ENCODE measurements at places on chromosomes 2 and 18.

DNA sequence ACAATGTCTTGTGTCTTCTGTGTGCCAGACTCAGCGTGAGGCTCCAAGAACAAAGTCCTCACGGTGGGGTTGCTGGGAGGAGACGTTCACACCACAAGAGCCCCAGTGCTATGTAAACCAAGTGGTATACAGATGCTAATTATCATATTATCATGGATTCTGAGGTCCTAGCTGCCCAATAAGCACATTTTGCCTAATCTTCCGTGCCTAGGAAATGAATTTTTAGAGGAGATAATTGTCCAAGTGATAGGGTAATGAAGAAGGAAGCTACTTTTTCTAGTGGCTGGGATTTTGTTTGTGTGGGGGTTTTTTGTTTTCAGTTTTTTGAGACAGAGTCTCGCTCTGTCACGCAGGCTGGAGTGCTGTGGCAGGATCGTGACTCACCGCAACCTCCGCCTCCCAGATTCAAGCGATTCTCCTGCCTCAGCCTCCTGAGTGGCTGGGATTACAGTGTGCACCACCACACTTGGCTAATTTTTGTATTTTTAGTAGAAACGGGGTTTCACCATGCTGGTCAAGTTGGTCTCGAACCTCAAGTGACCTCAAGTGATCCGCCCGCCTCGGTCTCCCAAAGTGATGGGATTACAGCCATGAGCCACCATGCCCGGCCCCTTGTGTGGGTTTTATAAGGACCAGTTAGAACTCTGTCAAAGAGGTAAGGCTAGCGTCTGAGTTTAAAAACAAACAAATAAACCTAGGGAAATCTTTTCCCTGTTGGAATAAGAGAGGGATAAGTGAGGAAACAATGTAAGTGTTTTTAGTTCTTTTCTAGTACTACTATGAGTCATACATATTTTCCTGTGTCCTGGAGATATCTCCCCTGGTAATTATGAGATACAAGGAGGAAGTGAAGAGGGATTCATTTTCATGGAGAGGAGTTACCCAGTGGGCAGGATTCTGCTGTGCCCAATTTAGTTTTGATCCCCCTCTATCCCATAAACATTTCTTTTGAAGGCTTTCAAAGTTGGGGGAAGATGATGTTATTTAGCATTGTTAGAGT is 9.5 kb upstream of the SMAD7 start:
- no peak for DNase-seq

- no peak for DNase-seq
These were observed 251.1 kb downstream of the TRIB2 start for GRCh38 chr2:12967804-12968203.

- DNase-seq = no peak
These were observed 102.0 kb upstream of the LRATD1 start for GRCh38 chr2:14530506-14530905.

DNA sequence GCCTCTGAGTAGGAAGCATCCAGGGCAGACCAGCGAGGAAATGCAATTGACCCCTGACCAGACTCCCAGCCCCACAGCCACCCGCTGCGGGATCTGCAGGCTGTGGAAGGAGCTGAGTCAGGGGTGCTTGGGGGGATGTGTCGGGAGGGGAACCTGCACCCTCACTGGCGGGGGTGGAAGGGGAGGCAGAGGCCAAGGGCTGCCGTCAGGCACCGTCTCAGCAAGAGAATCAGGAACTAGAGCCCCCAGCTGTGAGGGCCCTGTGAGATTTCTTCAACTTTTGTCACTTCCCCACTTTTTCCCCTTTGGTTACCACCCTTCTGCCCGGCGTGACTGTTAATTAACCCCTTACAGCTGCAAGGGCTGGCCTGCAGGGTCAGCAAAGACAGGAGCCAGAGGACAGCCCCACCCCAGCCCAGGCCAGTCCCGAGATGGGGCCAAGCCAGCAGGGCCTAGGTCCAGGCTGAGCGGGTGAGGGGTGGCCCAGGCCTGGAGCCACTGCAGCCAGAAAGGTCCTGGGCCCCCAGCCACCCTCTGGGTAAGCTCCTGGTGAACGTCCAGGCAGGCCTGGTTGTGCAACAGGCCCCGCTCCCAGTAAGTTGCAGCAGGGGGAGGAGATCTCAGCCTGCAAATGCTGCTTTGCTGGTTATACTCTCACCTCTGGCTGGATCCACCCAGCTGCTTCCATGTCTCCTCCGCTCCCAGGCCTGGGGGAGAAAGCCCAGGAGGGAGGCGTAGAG is 147.0 kb upstream of the ID2 start:
- no peak for DNase-seq

- DNase-seq = no peak
These were observed 76.4 kb downstream of the ITGB1BP1 start for GRCh38 chr2:9346885-9347284.

GRCh38 chr2:105489168-105489878 is 90.5 kb upstream of the FHL2 start:
- no peak for DNase-seq

DNA sequence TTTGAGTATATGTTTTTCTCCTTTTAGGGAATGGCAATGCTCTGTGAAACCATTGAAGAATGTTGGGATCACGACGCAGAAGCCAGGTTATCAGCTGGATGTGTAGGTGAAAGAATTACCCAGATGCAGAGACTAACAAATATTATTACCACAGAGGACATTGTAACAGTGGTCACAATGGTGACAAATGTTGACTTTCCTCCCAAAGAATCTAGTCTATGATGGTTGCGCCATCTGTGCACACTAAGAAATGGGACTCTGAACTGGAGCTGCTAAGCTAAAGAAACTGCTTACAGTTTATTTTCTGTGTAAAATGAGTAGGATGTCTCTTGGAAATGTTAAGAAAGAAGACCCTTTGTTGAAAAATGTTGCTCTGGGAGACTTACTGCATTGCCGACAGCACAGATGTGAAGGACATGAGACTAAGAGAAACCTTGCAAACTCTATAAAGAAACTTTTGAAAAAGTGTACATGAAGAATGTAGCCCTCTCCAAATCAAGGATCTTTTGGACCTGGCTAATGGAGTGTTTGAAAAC is 82.3 kb downstream of the ACVR2A start:
- DNase-seq = no peak

- no peak for DNase-seq
These were observed 248.7 kb upstream of the PIK3C3 start for GRCh38 chr18:41706301-41706700.

- DNase-seq = no peak
These were observed 3.1 kb upstream of the AQP12A start for GRCh38 chr2:240688553-240688919.

DNA sequence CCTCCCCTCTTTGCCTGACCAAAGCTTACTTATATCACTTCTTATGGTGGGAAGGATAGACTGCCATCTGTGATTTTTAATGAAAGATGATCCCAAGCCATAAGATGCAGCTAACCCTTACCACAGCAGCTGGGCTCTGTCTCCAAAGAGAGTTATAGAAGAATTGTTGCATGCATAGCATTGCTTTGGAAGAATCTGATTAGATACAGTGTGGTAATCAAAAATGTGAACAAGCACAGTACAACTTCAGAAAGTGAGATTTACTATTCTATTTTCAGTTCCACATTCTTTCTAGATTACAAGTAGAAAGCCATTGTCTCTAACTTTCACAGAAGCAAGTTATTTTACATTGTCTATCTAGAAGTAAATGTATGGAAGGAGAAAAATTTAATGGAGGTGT is 129.0 kb upstream of the ACVR2A start:
- no peak for DNase-seq

GRCh38 chr18:5543773-5544389 is at the start of gene EPB41L3:
Gene EPB41L3, minus strand, starts transcription at chr18:5543997. Its CDS starts 54,814 bp downstream, at chr18:5489183.
- no peak for DNase-seq

DNA sequence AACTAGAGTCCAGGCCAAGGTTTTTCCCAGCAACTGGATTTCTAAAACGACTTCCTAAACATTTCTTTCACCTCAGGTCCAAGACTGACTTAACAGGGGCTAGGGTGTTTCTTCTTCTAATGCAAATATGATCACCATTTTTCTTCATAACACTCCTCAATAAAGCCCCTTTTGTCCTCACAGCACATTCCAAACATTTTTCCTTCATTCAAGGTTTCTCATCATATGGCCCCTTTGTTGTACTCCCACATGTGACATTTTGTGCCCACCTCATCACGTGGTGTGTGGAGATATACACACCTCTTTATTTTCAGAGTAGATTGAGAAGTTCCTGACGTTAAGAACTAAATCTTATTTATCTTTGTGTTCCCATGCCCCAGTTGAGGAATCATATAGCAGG is 3.9 kb upstream of the CDH7 start:
- DNase-seq = no peak

GRCh38 chr2:160238392-160238791 is 38.3 kb upstream of the ITGB6 start:
- DNase-seq = no peak

GRCh38 chr18:11498821-11499220 is 110.6 kb upstream of the SLC35G4 start:
- DNase-seq = no peak

DNA sequence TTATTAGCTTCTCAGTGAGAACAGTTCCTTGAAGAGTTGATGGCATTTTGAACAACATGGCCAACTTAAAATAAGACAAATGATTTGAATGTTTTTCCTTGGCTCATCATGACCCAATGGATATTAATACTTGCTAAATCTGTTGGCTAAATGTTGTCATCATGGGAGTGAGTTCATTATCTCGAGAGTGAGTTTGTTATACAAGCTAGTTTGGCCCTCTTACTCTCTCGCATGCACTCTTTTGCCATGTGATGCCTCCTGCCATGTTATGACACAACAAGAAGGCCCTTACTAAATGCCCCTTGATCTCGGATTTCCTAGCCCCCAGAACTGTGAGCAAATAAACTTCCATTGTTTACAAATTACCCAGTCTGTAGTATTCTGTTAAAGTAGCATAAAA is 22.9 kb upstream of the SANBR start:
- DNase-seq = no peak

GRCh38 chr2:43302182-43302960 is 76.0 kb upstream of the ZFP36L2 start:
- DNase-seq = no peak

DNA sequence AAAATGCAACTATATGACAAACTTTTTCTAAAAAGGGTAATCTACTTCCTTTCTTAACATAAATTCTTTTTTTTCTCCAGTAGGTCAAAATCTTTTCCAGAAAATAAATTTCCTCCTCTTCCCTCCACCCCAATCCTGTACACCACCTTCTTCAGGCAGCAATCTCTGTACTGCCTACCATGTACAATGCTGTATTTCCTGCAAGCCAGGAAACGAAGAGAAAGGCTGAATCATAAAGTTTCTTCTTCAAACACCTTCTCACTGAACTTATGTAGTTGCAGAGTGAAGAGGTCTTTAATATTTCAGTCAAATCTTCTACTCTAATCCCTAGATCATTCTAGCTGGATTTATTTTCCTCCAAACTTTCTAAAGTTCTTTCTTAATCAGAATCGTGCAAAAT is 18.2 kb upstream of the C2orf66 start:
- no peak for DNase-seq

DNA sequence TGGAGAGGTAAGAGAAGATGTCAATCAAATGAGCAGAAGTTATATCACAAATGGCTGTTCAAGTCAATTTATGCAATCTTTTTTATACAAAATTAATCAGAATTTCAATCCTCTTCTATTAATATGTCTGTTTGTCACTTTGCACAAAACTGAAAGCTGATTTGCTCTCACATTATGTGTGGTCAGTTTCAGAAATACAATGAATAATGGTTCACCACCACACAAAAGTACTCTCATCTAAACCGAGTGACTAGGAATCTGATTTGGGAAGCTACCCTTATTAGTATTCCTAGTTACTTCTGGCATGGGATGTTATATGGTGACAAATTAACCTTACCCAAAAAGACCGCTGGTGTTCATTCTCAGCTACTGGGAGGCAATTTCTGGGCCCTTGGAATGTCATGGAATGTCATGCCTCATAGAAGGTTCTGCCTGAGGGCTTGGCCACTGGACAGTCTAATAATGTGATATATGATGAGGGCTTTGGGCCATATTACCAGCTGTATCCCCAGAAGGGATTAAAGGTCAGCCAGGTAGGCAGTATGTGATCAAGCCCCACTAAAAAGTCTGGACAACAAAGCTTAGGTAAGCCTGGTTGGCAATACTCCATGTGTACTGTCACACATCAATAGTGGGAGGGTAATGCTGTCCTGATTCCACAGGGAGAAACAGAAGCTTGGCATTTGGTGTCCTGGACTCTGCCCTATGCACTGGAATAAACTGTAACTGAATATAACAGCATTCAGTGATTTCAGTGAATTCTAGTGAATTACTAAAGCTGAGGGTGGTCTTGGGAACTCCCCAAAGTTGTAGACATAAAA is 113.2 kb downstream of the PIGN start:
- no peak for DNase-seq

DNA sequence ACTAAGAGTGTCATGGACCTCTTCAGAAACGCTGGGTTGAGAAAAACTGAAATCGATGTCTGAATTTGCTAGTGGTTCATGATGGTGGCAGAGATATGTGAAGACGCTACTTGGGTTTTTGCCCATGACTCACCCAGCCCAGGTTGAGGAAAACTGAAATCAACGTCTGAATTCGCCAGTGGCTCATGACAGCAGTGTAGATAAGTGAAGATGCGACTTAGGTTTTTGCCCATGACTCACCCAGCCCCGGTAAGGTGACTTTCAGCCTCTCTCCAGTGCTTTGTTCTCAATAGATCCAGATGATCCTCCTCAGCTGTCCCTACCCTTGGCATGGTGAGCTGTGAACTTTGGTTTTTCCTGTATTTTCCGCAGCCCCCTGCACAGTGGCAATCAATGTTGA is 105.3 kb upstream of the SIX3 start:
- peak; percentile 53 for DNase-seq

- no peak for DNase-seq
These were observed 142.7 kb downstream of the FIGN start for GRCh38 chr2:163592954-163593622.

- no peak for DNase-seq
These were observed 69.2 kb downstream of the RNF144A start for GRCh38 chr2:6986301-6986911.

DNA sequence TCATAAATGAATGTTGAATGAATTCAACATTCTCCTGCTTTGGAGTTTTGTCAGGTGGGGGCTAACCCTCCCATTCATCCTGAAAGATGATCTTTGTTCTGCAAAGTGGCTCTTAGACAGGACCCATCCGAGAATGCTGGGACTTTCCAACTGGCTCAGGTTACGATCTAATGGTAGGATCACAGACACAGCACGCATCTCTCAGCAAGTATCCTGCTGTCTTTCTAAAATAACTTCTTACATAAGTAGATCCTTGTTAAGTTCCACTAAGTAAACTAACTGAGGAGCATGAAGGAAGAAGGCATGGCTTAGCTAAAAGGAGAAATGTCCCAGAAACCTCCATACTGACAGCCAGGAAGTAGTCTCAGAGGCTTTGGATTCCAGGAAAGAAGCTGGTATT is 23.7 kb downstream of the CYP27A1 start:
- no peak for DNase-seq

DNA sequence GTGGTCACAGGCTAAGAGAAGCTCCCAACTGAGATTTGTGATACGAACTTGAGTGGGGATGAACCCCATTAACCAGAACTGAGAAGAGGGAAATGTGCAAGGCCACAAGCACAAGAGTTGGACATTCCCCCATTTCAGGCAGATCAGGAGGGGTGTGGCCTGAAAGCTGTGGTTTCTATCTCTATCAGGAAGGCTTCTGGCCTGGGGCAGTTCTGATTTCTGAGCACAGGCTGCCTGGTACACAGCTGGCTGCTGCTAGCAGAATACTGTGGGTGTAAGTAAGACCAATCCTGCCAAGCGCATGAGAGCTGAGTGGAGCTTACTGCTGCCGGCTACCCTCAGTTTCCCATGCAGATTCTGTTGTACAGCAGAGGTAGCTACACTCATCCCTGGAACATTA is 484.6 kb downstream of the SATB2 start:
- DNase-seq = no peak

GRCh38 chr2:62727876-62728566 is 22.5 kb downstream of the EHBP1 start:
- DNase-seq = no peak

- no peak for DNase-seq
These were observed 14.0 kb downstream of the CYP20A1 start for GRCh38 chr2:203252818-203253217.

All from stimulated activated CD4-positive, alpha-beta T cell treated with anti-CD3 and anti-CD28 coated beads, TNF-alpha, amount 100 ng/mL, for 24 hours (primary cell).